ENCODE measurements at places on chromosomes 11 and 22.

DNA sequence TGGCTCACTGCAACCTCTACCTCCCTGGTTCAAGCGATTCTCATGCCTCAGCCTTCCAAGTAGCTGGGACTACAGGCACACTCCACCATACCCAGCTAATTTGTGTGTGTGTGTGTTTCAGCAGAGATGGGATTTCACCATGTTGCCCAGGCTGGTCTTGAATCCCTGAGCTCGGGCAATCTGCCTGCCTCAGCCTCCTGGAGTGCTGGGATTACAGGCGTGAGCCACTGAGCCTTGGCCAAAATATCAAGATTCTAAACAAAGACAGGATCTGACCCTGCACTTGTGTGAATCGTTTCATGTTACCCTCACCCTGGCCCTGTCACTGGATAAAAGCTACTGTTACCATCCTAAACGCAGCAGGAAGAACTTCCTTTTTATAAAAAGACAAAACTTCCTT lies 15.6 kb upstream of the THY1 start:
- DNase-seq, result no peak

GRCh38 chr22:18978506-18978905 lies 42.4 kb upstream of the PRODH start:
- DNase-seq, result no peak

DNA sequence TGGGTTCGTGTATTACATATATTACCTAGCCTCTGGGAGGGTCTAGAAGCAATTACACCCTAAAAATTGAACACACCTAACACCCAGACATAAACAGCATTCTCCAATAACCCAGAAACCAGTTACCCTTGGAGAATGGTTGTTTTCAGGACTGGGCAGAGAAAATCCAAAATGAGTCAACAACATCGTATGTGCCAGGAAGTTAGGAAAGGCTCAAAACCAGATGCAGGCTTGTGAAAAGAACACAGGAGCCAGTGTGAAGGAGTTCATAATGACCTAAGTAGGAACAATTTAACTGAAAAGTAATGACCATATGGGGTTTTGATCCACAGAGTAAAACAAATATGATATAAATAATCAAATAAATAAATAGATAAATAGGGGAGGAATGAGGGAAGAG lies 5.1 kb upstream of the CLPB start:
- no peak for DNase-seq

DNA sequence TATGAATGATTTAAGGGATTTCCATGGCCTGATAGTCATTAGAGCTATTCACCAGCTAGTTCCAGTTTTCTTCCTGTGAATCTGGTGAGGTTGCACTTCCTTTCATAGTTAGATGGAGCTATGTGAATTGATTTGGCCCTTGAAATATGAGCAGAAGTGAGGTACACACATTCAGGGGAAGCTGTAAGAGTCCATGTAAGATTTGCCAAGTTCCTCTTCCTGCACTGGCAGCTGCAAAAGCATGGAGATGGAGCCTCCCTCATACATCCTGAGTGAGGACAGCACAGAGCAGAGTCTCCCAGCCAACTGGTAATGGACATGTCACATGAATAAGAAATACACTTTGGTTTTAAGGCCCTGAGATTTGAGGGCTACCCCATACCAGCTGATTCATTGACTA lies 111.7 kb downstream of the CD44 start:
- DNase-seq, result no peak

- peak; percentile 42 for DNase-seq
Observed at GRCh38 chr11:117426297-117426685, 98.6 kb downstream of the CEP164 start.

Measured in stimulated activated CD4-positive, alpha-beta T cell treated with anti-CD3 and anti-CD28 coated beads, TNF-alpha, amount 100 ng/mL, for 24 hours (primary cell).